ENCODE measurements at places on chromosomes 5 and 9.

DNA sequence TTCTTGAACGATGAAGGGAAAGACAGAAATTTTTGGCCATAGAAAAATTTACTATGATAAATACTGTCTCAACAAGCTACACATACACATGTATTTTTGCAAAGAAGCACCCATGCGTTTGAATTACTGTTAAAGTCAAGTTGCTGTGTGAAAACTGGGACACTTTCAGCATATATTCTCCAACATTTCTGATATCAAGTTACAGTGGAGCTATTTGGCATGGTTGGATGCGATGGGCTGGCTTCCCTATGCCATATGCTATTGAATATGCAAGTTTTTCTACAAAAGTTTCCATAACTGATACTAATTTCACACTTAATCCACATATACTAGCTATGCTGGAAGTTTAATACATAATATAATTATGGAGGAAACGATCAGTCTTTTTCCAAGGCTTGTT, 381.4 kb downstream of the CTNND2 start:
- no peak overlapping the region for H3K27ac ChIP-seq
- H3K27me3 ChIP-seq, result no peaks in the 10 kb centered on the region
- no peaks in the 10 kb centered on the region for H3K4me1 ChIP-seq
- no peak overlapping the region for H3K4me3 ChIP-seq
- H3K36me3 ChIP-seq, result no peaks in the 10 kb centered on the region

- H3K4me1 ChIP-seq, result no peaks in the 10 kb centered on the region
- H3K4me3 ChIP-seq, result no peak overlapping the region
- H3K27ac ChIP-seq, result no peak overlapping the region
- H3K36me3 ChIP-seq, result no peaks in the 10 kb centered on the region
Observed at GRCh38 chr5:9653811-9654210, 23.7 kb upstream of the TAS2R1 start.

- no peak for DNase-seq
- no peaks in the 10 kb centered on the region for H3K4me1 ChIP-seq
- H3K27ac ChIP-seq, result no peak overlapping the region
- no peaks in the 10 kb centered on the region for H3K27me3 ChIP-seq
- no peak overlapping the region for H3K4me3 ChIP-seq
Observed at GRCh38 chr5:5619546-5619945, 197.1 kb downstream of the ICE1 start.

DNA sequence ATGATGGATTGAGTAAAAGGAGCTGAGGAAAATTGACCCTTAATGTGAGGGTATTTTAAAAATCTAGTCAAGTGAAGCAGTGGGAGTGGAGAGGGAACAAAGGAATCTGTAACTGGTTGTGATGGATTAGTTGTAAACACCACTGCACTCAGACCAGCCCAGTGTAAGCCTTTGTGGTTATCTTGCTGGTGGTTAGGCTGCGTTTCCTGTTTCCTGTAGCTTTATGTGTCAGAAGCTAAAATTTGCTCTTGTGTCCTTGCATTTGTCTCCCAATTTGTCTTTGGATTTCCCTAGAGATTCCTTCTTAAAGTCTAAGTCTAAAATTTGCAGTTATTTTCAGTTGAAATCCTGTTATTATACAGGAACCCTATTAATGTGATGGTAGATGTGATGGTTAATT, 6.3 kb downstream of the IFNA21 start:
- no peaks in the 10 kb centered on the region for H3K27me3 ChIP-seq
- DNase-seq, result no peak
- H3K4me1 ChIP-seq, result no peaks in the 10 kb centered on the region
- no peak overlapping the region for H3K4me3 ChIP-seq
- no peaks in the 10 kb centered on the region for H3K36me3 ChIP-seq

GRCh38 chr9:77793849-77794248, 145.7 kb upstream of the GNA14 start:
- no peak overlapping the region for H3K4me3 ChIP-seq
- H3K27ac ChIP-seq, result no peak overlapping the region
- H3K27me3 ChIP-seq, result no peaks in the 10 kb centered on the region
- no peaks in the 10 kb centered on the region for H3K4me1 ChIP-seq
- DNase-seq, result no peak

GRCh38 chr5:115549154-115549553, 4.6 kb upstream of the FEM1C start:
- no peaks in the 10 kb centered on the region for H3K27me3 ChIP-seq
- DNase-seq, result no peak
- H3K4me1 ChIP-seq, result no peaks in the 10 kb centered on the region
- H3K4me3 ChIP-seq, result no peak overlapping the region
- no peak overlapping the region for H3K27ac ChIP-seq

DNA sequence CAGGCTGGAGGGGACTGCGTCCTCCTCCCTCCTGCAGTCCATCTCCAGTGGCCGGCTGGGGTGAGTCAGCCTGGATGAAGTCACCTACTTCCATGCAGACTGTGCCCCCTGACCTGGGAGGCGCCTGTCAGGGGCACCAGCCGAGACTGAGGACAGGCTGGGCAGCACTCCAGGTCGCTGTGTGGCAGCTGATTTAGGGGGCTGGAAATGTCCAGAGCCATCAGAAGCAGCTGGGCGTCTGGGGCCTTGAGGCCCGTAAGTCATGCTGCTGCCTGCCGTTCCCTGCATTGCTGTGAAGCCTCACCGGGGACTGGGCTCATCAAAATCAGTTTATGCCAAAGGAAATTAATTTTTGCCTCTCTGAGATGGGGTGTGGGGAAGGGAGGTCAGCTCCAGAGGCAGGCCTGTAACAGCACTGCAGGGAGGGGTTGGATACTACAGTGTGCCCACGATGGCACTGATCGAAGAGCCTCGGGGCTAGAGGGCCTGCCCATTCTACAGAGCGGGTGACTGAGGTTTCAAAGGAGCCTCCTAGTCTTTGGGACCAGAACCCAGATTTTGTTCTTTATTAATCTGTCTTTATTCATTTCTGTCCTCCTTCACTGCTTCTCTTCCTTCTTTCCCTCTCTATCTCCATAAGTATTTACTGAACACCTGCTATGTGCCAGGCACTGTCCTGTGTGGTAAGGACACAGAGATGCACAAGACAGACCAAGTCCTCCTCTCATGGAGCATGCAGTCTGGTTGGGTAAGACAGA, 70.4 kb upstream of the PSD2 start:
- no peaks in the 10 kb centered on the region for H3K4me1 ChIP-seq
- no peak overlapping the region for H3K27ac ChIP-seq
- no peaks in the 10 kb centered on the region for H3K36me3 ChIP-seq
- H3K4me3 ChIP-seq, result no peak overlapping the region
- H3K27me3 ChIP-seq, result no peaks in the 10 kb centered on the region

- no peaks in the 10 kb centered on the region for H3K27me3 ChIP-seq
- DNase-seq, result no peak
- no peak overlapping the region for H3K27ac ChIP-seq
- no peak overlapping the region for H3K4me3 ChIP-seq
- no peaks in the 10 kb centered on the region for H3K4me1 ChIP-seq
Observed at GRCh38 chr5:173590436-173591055, 25.9 kb downstream of the BOD1 start.

- H3K27me3 ChIP-seq, result no peaks in the 10 kb centered on the region
- peak; percentile 81 for DNase-seq
- H3K4me1 ChIP-seq, result peaks cover 24% of the 10 kb centered on the region
- H3K36me3 ChIP-seq, result no peaks in the 10 kb centered on the region
- peak overlapping the region; percentile 66 for H3K27ac ChIP-seq
Observed at GRCh38 chr9:130835441-130836298, 616 bp downstream of the ABL1 start.

DNA sequence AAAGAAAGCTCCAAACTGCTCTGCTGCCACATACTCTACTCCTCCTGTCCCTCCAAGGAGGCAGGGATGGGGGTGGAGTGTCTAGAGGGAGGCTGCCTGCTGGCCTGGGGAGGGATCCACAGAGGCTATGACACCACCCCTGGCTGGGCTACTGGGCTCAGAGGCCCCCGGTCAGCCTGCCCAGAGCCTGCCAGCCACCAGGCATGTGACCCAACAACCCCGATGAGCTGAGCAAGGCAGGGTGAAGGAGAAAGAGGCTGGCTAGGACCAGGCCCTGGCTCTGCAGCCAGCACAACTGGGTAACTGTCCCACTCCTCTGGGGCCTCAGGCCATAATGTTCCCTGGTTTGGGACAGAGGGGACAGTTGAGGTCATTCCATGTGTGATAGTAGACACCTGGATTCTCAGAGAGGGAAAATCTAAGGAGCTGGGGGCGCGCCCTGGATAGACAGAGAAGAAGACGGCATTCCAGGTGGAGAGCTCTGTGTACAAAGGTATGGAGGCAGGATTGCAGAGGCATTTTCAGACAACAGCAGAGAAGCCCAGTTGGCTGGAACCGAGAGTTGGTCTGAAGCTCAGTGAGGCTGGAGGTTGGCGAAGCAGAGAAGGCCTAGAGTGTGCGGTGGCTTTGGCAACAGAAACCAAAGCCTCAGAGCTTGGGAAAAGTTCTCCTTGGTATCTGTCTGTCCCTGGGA, 33.8 kb upstream of the IL17B start:
- H3K4me3 ChIP-seq, result no peak overlapping the region
- peak overlapping the region; percentile 81 for H3K27ac ChIP-seq
- H3K27me3 ChIP-seq, result no peaks in the 10 kb centered on the region
- no peaks in the 10 kb centered on the region for H3K4me1 ChIP-seq
- DNase-seq, result no peak

All from kidney (tissue), 22 donors.